ENCODE measurements at places on chromosomes 6 and 20.

- no peak for DNase-seq
These were observed 16.7 kb downstream of the NEDD9 start for GRCh38 chr6:11215773-11216172.

GRCh38 chr6:13761361-13762036 lies 49.9 kb upstream of the RANBP9 start:
- DNase-seq = no peak

- no peak for DNase-seq
These were observed 244.6 kb upstream of the FOXQ1 start for GRCh38 chr6:1067346-1067745.

DNA sequence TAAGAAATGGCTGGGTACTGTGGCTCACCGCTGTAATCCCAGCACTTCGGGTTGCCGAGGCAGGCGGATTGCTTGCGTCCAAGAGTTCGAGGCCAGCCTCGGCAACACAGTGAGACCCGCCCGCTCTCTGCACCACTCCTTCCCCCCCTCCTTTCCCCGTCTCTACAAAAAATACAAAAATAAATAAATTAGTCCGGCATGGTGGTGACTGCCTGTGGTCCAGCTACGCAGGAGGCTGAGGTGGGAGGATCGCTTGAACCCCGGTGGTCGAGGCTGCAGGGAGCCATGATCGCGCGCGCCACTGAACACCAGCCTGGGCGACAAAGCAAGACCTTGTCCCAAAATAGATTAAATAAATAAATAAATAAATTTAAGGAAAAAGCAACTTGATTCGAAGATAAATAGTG lies 448 bp upstream of the RNF114 start:
- DNase-seq = no peak

GRCh38 chr6:41976794-41977484 lies 35.3 kb upstream of the CCND3 start:
- DNase-seq = no peak

DNA sequence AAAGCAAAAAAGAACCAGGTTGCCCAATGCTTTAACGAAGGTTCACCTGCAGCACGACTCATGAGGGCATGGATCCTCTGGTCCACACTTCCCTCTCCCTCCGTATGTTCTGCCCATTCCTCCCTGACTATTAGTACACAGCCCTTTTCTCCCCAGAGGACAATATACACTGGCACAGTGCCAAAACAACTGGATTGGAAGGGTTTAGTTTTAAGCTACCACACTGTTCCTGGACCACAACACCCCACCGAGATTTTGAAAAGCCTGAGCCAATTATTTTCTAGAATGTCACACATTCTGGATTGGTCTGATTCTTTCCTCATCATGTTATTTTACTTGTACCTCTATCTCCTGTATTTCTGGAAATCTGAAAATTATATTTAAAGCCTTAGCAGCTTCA lies 2.9 kb upstream of the AKAP7 start:
- no peak for DNase-seq

GRCh38 chr6:161543684-161544309 lies 269.9 kb upstream of the AGPAT4 start:
- no peak for DNase-seq

- DNase-seq = no peak
These were observed 47.8 kb upstream of the NT5E start for GRCh38 chr6:85402071-85402470.

Measured in HS-5 (cell line).